Activated T-helper 2 cell treated with anti-CD3 and anti-CD28 coated beads, Interferon-gamma antibody, Interleukin-2, Interleukin-4, amounts not matched to agents 10 μg/mL and 5 μg/mL and 100 μg/mL, durations not matched to agents 14 hours and 24 hours and 36 hours (primary cell): ENCODE measurements at places on chromosomes 6 and 20.

DNA sequence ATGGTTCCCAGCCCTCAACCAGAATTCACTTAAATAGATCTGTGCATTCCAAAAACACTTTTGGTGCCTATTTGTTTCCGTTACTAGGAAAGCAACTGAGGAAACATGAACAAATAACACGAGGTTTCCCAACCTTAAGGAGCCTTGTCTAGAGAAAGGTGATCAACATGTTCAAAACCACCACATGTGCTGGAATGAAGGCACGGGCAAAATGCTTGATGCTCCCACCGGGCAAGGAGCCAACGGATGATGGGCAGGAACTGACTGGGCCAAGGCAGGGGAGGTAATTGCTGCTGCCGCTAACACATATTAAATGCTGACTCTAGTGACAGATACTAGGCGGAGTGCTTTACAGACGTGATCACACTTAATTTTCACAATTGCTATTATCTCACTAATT, 2.5 kb downstream of the MYLK4 start:
- no peak for DNase-seq

GRCh38 chr6:36897609-36898008, 11.9 kb downstream of the C6orf89 start:
- DNase-seq, result no peak

DNA sequence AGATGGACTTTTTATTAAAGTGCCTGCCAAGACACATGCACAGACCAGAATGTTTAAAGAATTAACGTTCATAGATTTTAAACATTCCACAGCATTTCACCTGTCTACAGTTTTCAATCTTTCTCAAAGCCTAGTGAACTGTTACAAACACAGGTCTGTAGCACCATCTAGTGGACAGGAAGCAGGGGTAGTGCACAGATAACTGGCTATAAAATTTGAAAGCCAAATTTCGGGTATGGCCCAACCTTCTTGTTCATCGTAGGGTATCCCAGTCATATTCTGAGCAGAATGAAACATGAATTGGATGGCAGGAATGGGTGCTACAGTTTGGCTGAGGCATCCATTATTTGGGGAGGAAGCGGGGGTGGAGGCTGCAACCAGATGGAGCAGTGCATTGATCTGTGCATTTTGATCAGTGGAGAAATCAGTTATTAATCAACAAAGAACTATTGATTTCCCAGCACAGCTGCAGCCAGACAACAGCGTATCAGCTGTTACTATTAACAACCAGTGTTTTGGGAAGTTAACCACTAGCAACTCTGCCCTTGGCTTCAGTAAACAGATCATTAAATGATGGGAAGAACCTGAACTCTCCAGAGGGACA, 56.1 kb upstream of the B3GAT2 start:
- no peak for DNase-seq

GRCh38 chr6:170372380-170373325, 66.1 kb downstream of the FAM120B start:
- no peak for DNase-seq

DNA sequence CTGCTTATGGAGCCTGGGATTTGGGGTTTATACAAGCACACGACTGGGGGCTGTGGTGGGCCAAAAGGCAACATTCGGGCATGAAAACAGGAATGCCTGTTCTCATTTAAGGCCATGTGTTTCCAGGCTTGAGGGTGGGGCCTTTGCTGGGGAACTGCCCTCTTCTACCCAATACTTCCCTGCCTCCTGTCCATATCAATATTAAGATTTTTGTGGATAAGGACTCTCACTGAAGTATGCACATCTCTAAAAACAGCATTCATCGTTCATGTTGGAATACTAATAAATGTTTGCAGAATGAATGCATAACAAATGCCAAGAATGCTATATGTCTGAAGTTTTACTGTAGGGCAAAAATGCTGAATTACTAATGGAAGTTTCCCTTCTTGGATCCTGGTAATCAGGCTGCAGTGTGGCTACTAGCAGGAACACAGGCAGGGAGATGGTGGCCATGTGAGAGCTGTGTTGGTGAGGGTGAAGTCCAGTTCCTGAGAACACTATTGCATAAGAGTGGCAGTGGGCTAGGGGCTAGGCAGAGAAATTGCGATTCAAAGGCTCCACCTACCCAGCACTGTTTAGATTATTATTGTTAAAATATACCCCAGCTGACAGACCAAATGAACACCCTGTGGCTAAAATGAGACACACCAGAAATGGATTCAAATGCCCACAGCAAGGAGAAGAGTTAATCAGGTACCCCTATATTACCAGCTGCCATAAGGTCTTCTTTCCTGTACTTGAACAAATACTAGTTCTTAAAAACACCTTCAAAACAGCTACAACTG, 644.3 kb downstream of the EPM2A start:
- DNase-seq, result no peak

GRCh38 chr6:103672169-103672568, 1187.5 kb downstream of the HACE1 start:
- DNase-seq, result no peak

- peak; percentile 3 for DNase-seq
Measured at GRCh38 chr6:169957351-169957963, 206.0 kb downstream of the ERMARD start.

GRCh38 chr6:140401761-140402160, 1027.3 kb upstream of the CITED2 start:
- no peak for DNase-seq

DNA sequence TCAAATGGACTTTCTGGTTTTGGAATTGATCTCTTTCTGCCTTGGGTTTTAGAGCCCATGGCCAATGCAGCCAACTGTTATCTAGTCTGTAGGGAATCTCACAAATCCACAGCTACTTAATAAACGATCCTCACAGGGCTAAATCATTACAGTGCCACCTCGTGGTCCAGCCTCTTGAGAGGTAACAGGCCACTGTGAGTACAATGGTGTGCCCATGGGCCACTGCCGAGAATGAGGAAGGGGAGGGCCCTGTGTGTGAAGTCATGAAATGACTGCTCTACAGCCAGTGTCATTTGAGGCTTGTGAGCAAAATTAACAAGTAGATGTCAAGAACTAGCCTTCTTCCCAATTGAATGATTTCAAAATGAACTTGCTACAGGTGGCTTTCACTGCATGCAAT, 54.3 kb upstream of the GMPR start:
- no peak for DNase-seq

GRCh38 chr20:45444050-45444449, 25.5 kb upstream of the WFDC2 start:
- DNase-seq, result peak; percentile 15

- DNase-seq, result no peak
Measured at GRCh38 chr6:2579241-2579761, 171.4 kb downstream of the MYLK4 start.

GRCh38 chr6:150641398-150642139, 41.9 kb downstream of the PLEKHG1 start:
- no peak for DNase-seq
